ENCODE measurements at places on chromosomes 5 and 9. TPM values are rescaled to one million over a fixed set of nuclear protein-coding genes. Genes with fewer than 3 reads are reported as not detected.

Gene SPINK7
- total RNA-seq: not detected

DNA sequence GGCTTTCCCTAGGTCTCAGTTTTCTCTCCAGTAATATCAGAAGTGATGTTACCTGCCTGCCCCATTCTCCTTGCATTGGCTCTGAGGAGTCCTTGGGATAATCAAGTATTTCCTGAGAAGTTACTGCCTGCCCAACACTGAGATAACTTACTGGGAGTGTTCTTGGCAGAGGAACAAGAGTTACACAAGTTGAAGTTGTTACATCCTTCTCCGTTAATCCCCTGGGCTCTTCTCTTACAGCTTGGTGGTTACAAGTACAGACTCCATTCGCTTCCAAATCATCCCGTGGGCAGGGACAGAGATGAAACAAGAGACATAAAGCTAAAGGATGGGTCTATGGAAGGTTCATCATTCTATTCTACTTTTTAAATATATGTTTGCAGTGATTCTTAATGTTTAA is 74.1 kb upstream of the SAP30L start:
- no peak for DNase-seq

Gene ZNF622
- 18.7 TPM for total RNA-seq

DNA sequence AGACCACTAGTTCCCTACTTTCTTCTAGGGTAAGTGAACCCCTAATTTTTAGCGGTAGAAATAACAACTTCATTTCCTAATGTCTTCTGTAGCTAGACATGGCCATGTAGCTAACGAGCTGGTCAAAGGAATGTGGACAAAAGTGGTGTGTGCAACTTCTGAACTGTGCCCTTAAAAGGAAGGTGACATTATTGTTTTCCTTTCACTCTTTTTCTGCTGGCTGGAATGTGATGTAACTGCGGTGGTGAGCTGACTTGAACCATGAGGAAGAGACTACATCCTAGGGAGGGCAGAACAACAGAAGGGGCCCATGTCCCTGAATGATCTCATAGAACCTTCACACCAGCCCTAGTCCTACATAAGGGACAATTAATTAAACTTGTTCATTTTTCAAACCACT is 1.3 kb upstream of the SNX2 start:
- DNase-seq: no peak

DNA sequence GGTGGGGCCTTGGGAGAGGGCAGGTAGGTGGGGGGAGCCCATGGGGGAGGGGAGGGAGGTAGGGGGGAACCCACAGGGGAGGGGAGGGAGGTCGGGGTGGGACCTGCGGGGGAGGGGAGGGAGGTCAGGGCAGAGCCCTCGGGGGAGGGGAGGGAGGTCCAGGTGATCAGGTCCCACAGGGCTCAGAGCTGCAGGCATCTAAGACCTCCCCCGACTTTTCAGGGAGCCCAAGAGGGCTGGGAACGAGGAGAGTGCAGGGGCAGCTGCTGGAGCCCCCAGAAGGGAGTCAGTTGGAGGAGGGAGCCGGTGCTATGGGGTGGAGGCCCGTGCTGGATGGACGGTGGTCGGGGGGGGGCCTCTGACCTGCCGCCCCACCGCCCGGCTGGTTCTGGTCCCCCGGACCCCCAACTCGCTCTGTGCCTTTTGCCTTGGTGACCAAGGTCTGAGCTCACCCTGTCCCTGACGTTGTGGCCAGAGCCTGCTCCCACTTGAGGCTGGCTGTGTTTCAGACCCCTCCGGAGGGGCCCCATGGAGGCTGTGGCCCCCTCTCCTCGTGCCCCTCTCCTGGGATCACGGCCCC is 31.8 kb downstream of the SLC9A3 start:
- no peak for DNase-seq

DNA sequence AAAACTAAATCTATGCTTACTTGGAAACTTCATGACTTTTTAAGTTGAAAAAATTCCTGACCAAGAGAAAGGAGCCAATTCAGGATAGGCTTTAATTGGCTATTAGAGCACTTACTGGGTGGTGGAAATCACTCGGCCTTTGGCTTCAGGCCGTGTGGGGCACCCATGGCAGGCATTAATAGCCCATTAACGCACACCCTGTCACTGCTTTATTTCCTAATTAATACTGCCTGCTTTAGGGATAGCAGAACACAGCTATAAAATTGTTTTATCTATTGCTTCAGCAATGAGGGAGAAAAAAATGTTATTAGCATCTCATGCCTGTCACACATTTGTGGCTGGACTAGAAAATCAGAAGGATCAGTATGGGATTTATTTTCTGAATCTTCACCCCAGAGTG is 58.1 kb downstream of the PSAT1 start:
- DNase-seq: no peak

DNA sequence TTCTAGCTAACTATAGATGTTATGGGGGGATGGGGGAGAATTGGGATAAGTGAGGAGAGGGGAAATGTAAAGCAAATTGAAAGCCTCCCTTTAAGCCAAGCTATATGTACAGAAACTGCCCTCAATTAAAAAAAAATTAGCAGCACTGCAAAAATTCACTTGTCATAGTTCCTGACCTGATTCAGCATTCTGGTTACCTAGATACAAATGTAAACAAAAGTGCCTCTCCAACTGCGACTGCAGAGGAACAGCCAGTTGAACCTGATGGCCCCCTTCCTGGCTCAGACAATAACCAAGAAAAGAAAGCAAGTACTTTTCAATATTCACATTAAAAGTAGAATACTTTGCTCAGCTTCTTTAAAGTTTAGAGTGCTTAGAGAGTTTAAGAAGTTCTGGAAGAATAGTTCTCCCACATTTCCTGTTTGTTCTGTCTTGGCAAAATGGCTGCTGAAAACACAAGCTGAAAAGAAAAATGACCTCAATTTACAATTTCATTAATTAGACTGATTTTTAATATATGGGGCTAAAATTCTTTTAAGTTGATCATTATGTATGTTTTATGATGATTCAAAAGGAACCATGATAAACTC is 1.5 kb downstream of the FAM81B start:
- DNase-seq: no peak

- peak; percentile 91 for DNase-seq
Observed at GRCh38 chr9:134344068-134344799, 18.0 kb downstream of the RXRA start.

Gene SPZ1
- total RNA-seq: not detected

Gene MYO10
- total RNA-seq: 8.5 TPM

Gene PCDHGA10
- total RNA-seq: 5.7 TPM

Gene C9
- 0.19 TPM for total RNA-seq

DNA sequence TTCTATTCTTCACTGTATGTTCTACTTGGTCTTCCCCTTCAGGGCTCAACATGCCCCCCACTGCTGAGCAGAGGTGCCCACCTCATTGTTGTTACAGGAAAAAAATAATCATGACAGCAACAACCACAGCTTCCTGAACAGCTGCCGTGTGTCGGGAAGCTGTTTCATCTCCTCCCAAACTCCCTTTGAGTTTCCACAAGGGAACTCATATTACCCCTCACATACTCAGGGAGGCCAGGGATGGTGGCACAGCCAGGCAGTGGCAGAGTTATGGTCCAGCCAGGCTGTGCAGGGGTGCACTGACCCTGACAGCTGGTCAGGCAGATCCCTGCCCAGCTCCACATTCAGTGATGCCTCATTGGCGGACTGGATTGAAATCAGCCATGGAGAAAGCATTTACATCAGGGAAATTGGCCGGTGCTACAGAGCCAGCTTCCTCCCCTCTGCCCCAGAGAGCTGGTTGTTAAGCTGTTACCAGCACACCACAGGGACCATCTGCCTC is 37.3 kb downstream of the SARDH start:
- peak; percentile 54 for DNase-seq

GRCh38 chr5:59712836-59713497 is 180.6 kb downstream of the PDE4D start:
- no peak for DNase-seq

- DNase-seq: no peak
Observed at GRCh38 chr9:88355166-88355565, 33.1 kb upstream of the SPIN1 start.

Gene C5orf46
- total RNA-seq: not detected

DNA sequence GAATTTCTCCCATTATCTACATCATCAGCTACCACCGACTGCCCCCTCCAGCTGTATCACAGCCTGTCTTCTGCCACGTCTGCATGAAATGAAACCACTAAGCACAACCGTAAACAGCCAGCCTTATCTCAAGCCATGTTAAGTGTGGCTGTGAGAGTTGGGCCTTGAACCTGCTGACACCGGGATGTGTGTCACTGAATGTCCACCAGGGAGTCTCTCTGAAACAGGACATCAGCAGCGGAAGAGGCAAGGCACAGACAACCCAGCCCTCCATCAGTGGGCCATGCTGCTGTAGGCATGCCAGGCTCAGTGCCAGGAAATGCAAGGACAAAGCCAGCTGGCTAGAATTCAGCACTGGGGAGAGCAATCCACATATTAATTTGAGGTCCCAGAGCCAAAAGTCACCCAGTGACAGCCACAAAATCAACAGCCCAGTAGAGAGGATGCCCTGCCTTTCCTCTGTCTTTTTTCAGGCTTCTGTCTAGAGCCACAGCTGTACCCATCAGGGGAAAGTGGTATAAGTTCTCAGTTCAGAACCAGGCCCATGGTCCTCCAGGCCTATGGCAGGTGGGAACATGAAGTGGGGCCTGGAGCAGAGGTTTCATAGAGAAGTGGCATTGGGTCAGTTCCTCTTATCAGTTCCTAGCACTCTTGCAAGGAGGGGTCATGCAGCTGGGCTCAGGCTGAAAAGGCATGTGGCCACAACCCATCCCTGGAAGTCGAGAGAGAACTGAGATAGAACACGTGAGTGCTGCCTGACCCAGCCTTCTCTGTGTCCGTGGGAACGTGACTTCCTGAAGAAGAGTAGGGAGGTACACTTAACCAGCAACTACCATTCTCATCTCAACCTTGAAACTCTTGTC is 199.4 kb downstream of the ESM1 start:
- DNase-seq: peak; percentile 82

GRCh38 chr5:150272531-150272930 is 17.0 kb downstream of the CAMK2A start:
- no peak for DNase-seq

DNA sequence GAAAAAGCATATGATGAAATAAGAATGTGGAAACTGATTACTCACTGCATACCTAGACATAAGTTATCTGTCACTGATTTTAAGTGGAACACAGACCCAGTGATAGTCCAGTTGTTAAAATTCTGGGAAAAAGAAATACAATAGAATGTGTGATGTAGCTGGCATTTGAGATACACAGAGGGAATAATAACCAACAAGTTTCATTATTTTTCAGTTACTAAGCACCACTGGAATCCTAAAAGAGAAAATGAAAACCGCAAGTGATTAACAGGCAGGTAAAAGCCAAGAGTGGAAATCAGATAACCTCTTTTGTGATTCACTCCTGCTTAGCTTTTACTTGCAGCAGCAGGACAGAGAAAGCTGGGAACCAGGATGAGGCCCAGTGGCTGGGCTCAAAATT is 994.0 kb upstream of the SEMA6A start:
- DNase-seq: no peak

Gene INSL4
- not detected for total RNA-seq

GRCh38 chr5:119079318-119079921 is 8.5 kb downstream of the DMXL1 start:
- no peak for DNase-seq

- DNase-seq: no peak
Observed at GRCh38 chr9:28981129-28981528, 1407.8 kb upstream of the C9orf72 start.

DNA sequence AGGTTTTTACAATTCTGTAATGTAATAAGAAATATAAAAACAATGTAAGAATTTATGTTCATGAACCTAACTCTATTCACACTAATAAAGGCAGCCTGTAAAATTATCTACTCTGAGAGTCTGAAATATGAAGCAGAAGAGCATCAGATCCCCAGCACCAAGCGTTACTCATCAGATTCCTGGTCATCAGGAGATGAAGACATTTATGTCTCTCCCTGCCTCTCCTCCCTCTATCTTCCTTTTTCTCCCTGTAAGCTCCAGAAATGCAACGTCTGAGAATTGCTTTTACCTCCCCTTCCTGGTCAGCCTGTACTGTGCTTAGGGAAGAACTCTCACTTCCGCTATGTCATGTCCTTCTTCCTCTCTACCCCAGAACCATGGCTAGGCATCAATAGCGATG is 114.4 kb upstream of the SLIT3 start:
- no peak for DNase-seq
